ENCODE measurements at places on chromosomes 16 and 17. TPM values are rescaled to one million over a fixed set of nuclear protein-coding genes. Genes with fewer than 3 reads are reported as not detected.

GRCh38 chr16:28879841-28880588, 1.7 kb downstream of the ATP2A1 start:
- no peaks in the 10 kb centered on the region for H3K36me3 ChIP-seq
- H3K4me1 ChIP-seq, result peaks cover 21% of the 10 kb centered on the region
- peak overlapping the region; percentile 36 for H3K27ac ChIP-seq
- peaks cover 5% of the 10 kb centered on the region for H3K27me3 ChIP-seq
- peak; percentile 96 for DNase-seq

DNA sequence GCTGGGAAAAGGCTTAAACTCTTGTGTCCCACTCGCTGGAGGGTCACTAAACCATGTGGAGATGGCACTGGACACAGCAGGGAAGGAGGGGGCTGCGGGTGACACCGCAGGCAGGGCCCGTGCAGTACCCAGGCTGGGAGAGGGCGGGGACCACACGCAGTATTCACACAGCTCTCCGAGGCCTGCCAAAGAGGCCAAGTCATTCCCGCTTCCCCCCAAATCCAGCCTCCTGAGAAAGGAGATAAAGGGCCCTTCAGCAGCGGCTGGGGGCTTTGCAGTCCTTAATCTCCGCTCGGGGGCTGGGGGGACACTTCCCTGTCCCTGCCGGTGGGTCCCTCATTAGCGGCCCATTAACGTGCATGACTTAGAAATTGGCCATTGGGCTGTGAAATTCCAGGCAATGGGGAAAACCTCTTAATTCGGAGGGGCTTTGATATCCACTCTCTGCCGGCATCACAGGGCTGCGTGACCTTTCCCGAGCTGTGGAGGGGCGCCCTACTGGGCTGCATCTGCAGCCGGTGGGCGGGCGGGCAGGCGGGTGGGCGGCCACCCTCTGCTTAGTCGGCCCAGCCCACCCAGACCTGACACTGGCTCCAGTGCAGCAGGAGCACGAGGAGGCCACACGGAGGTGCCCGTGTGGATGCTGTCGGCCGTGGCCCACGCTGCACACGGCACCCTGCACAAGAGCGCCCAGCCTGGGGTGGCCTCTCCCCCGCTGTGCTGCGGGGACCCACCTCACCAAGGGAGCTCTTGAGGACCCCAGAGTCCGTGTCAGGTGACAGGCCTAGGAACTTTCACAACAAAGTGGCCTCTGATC, 2.6 kb upstream of the SLC38A8 start:
- DNase-seq, result peak; percentile 95
- H3K27me3 ChIP-seq, result no peaks in the 10 kb centered on the region
- peaks cover 56% of the 10 kb centered on the region for H3K4me1 ChIP-seq
- no peak overlapping the region for H3K4me3 ChIP-seq
- peak overlapping the region; percentile 22 for H3K27ac ChIP-seq

GRCh38 chr16:3677994-3678393, 23.5 kb downstream of the DNASE1 start:
- H3K4me1 ChIP-seq, result no peaks in the 10 kb centered on the region
- no peak for DNase-seq
- H3K27me3 ChIP-seq, result no peaks in the 10 kb centered on the region
- H3K36me3 ChIP-seq, result peaks cover 5% of the 10 kb centered on the region

DNA sequence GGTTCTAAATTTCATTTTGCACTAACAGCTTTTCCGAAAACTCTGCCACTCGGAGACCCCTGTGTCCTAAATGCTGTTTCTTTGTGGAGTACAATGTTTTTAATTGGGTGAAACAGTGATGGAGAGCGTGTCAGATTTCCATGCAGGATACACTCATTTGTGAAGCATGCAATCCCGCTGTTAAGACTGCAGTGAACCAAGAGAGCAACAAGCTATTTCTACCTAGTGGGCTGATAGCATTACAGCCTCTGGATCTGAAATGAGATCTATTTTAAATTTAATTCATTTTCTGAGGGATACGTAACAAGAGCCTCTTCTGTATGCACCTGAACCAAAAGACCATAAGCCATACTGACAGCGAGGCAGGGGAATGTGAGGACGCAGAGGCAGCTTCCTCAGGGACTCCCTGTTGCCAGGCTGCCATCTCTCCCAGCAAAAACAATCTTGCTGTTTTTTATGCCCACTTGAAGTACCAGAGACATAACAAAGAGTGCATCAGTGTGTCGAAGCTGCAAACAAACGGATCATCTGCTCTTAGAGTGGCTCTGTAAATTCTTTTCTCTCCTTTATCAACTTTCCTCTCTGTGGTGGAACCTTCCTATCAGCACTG, 199.9 kb upstream of the COX10 start:
- H3K4me1 ChIP-seq, result peaks cover 5% of the 10 kb centered on the region
- no peak overlapping the region for H3K4me3 ChIP-seq
- H3K27ac ChIP-seq, result no peak overlapping the region

DNA sequence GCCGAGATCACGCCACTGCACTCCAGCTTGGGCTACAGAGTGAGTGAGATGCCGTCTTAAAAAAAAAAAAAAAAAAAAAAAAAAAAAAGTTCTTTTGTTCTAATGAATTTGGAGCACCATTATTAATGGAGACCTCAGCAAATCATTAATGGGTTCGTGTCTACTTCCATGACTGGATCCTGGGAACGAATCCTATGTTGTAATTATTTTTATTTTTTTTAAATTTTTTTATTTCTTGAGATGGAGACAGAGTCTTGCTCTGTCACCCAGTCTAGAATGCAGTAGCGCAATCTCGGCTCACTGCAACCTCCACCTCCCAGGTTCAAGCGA, 30.7 kb downstream of the SPOP start:
- H3K27me3 ChIP-seq, result no peaks in the 10 kb centered on the region
- no peaks in the 10 kb centered on the region for H3K4me1 ChIP-seq
- H3K4me3 ChIP-seq, result no peak overlapping the region
- H3K36me3 ChIP-seq, result no peaks in the 10 kb centered on the region

The ZG16B gene
- not detected for total RNA-seq

GRCh38 chr17:45675012-45675411, 109.1 kb upstream of the CRHR1 start:
- no peaks in the 10 kb centered on the region for H3K4me1 ChIP-seq
- DNase-seq, result no peak

GRCh38 chr16:14187517-14188338, 116.6 kb downstream of the MRTFB start:
- DNase-seq, result no peak
- no peaks in the 10 kb centered on the region for H3K27me3 ChIP-seq
- peaks cover 13% of the 10 kb centered on the region for H3K4me1 ChIP-seq

The IRF8 gene
- total RNA-seq, result 1.2 TPM

- H3K4me3 ChIP-seq, result no peak overlapping the region
- H3K27me3 ChIP-seq, result no peaks in the 10 kb centered on the region
- no peak for DNase-seq
Measured at GRCh38 chr17:63156986-63157385, 191.0 kb downstream of the TANC2 start.

DNA sequence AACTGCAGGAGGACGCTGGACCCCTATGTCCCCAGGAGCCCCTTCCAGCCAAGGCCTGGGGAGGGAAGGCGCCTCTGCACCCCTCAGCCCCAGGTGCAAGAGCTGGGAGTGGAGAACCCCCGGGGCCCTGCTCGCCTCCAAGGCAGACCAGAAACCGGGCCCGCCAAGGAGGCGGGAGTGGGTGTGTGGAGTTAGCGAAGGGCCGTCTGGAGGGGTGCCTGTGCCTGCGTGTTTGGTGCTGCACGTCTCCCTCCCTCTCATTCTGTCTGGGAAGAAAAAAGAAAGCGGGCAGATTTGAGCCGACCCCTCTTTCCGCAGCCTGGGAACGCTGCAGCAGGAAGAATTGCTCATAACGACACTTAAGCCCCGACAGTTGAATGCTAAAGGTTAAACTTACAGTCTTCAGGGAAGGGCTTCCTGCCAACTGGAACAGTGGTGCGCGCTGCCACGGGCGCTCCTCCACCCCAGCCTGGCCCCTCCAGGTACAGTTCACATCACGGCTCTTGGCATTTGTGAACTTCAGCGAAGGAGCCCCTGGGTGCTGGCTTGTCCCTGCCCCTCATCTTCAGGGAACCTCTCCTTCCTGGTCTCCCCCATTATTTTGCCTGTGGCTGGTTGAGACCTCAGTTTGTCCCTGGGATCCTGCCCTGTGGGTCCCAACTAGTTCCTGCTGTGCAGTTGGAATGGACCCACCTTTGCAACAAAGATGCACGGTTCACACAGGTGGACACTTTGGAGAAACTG, 19.2 kb upstream of the ZFHX3 start:
- H3K4me3 ChIP-seq, result peak overlapping the region; percentile 42
- no peaks in the 10 kb centered on the region for H3K36me3 ChIP-seq
- DNase-seq, result peak; percentile 44
- H3K27ac ChIP-seq, result no peak overlapping the region
- peaks cover 48% of the 10 kb centered on the region for H3K4me1 ChIP-seq

The CBX1 gene
- 208 TPM for total RNA-seq

DNA sequence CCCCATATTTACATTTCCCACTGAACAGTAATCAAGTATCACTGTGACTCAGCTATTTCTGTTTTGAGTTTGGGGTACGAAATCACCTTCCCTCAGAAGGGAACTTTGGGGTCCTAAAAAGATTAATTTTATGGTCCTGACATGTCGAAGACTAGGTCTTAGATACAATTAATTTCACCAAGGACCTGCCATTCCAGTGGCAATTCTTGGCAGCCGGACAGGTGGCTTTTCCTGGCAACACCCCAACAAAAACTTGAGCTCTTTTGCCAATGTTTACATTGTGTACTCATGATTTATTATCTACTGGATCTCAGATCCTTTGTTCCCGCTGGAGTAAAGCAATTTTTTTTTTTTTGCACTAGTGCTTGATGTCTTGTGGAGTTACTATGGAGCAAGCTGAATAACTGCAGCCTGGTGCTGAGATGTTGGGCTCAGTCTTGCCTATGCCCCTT, 14.4 kb downstream of the SLFN5 start:
- H3K27me3 ChIP-seq, result no peaks in the 10 kb centered on the region
- H3K4me3 ChIP-seq, result no peak overlapping the region
- H3K27ac ChIP-seq, result no peak overlapping the region
- H3K4me1 ChIP-seq, result peaks cover 10% of the 10 kb centered on the region
- no peaks in the 10 kb centered on the region for H3K36me3 ChIP-seq
- no peak for DNase-seq

The CCL7 gene
- not detected for total RNA-seq

- DNase-seq, result no peak
- peaks cover 83% of the 10 kb centered on the region for H3K4me1 ChIP-seq
- H3K36me3 ChIP-seq, result no peaks in the 10 kb centered on the region
- no peak overlapping the region for H3K4me3 ChIP-seq
Measured at GRCh38 chr17:57545731-57546342, 199.3 kb downstream of the CCDC182 start.

DNA sequence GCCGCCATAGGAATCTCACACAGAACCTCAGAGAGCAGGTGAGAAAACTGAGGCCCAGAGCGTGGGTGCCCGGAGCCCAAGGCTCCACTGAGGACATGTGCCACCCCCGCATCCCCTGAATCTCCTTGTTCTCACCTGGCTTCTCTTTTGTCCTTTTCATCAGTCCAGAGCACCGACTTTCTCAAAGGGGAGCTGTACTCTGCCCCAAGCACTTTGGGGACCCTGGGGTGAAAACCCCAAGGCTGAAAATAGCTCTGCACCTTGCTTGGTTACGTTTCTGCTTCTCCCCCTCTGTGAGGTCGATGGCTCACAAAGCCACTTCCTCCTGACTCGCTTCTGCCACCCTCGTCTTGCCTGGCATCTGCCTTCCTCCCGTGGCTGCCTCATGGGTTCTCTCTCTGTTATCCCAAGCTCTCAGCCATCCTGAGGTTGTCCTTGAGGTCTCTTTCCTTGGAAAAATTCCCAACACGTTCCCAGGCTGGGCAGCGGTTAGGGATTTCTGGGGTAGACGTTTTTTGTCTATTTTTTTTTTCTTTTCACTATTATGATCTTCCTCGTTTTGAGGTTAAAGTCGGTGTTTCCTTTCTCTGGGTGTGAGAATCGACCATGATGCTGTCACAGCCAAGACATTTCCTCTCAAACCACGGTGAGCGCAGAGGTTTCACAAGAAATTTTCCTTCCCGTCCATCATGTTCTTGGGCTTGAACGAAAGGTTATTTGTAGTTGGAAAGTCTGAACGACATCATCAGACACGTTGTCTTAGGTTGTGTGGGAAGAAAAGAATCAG, 37.2 kb downstream of the IRF8 start:
- DNase-seq, result no peak
- H3K4me3 ChIP-seq, result no peak overlapping the region
- no peaks in the 10 kb centered on the region for H3K36me3 ChIP-seq
- no peak overlapping the region for H3K27ac ChIP-seq
- H3K4me1 ChIP-seq, result no peaks in the 10 kb centered on the region
- H3K27me3 ChIP-seq, result no peaks in the 10 kb centered on the region

DNA sequence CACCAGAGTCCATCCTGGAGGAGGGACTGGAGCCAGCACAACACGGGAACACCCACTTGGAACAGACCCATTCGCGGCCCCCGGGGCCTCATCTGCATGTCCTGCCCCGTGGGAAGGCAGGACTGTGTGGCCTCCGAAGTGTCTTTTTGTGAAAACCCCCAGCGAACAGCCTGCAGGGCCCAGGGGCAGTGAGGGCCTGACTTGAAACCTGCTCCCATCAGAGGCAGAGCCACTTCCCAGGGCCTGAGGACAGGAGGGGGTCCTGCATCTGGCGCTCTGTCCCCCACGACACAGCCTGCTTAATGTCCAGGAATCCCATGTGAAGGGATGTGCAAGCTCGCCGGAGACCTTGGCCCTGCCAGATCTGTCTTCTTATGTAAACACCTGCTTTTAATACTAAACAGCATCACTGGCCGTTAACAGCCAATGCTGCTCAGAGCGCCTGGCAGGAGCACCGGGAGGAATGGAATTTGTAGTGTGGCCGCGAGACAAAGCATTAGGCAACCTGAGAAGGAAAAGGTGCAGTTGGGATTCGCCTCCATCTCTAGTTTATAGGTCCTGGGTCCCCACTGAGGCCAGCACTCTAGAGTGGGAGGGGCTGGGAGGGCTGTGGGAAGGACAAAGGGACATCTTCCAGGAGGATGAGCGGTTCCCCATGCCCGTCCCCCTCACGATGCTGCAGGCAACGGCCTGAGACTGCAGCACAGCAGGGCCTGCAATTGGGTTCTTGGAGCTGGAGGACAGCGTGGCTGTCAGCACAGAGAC, 9.6 kb upstream of the EVPL start:
- DNase-seq, result peak; percentile 46
- H3K4me1 ChIP-seq, result peaks cover 18% of the 10 kb centered on the region
- no peak overlapping the region for H3K4me3 ChIP-seq
- H3K36me3 ChIP-seq, result no peaks in the 10 kb centered on the region
- no peak overlapping the region for H3K27ac ChIP-seq

GRCh38 chr16:5852151-5852550, 754.6 kb upstream of the EEF2KMT start:
- H3K27ac ChIP-seq, result no peak overlapping the region
- H3K27me3 ChIP-seq, result no peaks in the 10 kb centered on the region
- no peak for DNase-seq
- H3K4me3 ChIP-seq, result no peak overlapping the region
- H3K36me3 ChIP-seq, result no peaks in the 10 kb centered on the region
- H3K4me1 ChIP-seq, result peaks cover 9% of the 10 kb centered on the region

GRCh38 chr16:62225675-62226074, 189.4 kb upstream of the CDH8 start:
- H3K36me3 ChIP-seq, result no peaks in the 10 kb centered on the region
- no peak overlapping the region for H3K27ac ChIP-seq
- no peak overlapping the region for H3K4me3 ChIP-seq
- H3K27me3 ChIP-seq, result no peaks in the 10 kb centered on the region

GRCh38 chr17:32627239-32627996, 140.6 kb downstream of the CDK5R1 start:
- peak; percentile 91 for DNase-seq
- H3K27ac ChIP-seq, result no peak overlapping the region
- peak overlapping the region; percentile 12 for H3K4me3 ChIP-seq
- no peaks in the 10 kb centered on the region for H3K36me3 ChIP-seq
- no peaks in the 10 kb centered on the region for H3K27me3 ChIP-seq

Measured in neural progenitor cell (in vitro differentiated cells).